ENCODE measurements at places on chromosomes 6 and 20.

GRCh38 chr6:145964948-145965366, 799 bp upstream of the SHPRH start:
- no peak for DNase-seq

GRCh38 chr6:162109480-162110050, 618.0 kb downstream of the PRKN start:
- DNase-seq, result no peak

DNA sequence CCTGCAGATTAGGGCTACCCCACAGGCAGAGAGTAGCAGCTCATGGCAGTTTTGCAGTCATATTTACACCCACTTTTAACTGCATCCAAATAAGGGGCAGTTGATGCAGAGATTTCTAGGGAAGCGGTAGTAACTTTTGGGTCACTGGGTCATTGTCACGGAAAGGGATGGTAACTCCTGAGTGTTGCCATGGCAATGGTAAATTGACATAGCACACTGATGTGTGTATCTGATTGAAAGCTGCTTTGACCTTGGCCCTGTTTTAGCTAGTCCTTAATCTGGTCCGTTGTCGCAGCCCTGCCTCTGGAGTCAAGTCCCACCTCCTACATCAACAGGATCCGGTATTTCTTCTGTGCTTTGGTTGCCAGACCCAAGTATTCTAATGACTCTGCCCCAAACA, 199.1 kb upstream of the TCF21 start:
- no peak for DNase-seq

DNA sequence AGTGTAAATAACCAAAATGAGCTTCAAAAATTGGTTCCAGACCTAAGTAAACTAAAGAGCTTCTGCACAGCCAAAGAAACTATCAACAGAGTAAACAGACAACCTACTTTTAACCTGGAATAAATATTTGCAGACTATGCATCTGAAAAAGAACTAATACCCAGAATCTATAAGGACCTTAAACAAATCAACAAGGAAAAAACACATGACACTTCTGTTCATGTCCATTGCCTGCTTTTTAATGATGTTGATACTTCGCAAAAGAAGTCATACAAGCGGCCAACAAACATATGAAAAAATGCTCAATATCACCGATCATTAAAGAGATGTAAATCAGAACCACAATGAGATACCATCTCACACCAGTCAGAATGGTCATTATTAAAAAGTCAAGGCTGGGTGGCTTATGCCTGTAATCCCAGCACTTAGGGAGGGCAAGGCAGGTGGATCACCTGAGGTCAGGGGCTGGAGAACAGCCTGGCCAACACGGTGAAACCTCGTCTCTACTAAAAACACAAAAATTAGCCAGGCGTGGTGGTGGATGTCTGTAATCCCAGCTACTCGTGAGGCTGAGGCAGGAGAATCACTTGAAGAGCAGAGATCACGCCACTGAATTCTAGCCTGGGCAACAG, 42.5 kb upstream of the DST start:
- no peak for DNase-seq

DNA sequence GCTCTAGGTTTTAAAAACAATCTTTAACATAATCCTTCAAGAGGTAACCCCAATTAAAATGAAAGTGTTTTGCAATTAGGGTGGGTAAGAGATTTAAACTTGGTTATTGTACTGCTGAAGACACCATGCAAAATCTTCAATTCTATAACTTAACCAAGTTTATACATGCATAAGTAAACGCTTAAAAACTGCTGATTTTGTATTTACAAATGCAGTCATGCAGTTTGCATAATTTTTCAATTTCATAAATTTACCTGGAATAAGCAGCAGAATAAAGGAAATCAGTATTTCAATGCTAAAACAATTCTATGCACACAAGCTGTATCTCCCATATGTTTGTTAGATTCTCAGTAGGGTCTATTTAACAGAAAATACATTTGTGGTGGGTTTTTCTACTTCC, 22.9 kb downstream of the SSR1 start:
- no peak for DNase-seq

DNA sequence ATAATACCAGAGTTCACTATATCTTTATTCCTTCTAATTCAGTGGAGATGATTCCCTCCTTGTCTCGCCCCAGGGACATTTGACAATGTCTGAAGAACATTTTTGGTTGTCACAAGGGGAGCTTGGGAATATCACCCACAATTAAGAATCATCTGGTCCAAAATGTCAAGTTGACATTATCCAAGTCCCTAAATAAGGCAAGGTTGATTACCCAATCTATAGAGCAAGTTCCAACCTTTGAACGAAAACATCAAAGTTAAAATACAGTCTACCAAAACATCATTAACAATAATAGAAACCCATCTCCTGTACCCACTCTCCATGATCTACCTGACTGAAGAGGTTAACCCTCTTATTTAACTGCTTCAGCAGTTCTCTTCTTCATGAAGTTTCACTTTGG, 15.6 kb downstream of the DEK start:
- no peak for DNase-seq

Measured in esophagus squamous epithelium (tissue), 5 donors.